ENCODE measurements at places on chromosomes 2 and 18. TPM values are rescaled to one million over a fixed set of nuclear protein-coding genes. Genes with fewer than 3 reads are reported as not detected.

- H3K27me3 ChIP-seq = no peaks in the 10 kb centered on the region
- DNase-seq = no peak
- H3K4me3 ChIP-seq = no peak overlapping the region
- peaks cover 6% of the 10 kb centered on the region for H3K4me1 ChIP-seq
Measured at GRCh38 chr2:121469356-121469755, 61.3 kb upstream of the RNU4ATAC start.

GRCh38 chr2:20868377-20868776 is 45.5 kb upstream of the LDAH start:
- no peak for DNase-seq
- no peaks in the 10 kb centered on the region for H3K27me3 ChIP-seq

Gene SPP2
- 0.73 TPM for total RNA-seq

GRCh38 chr2:26223018-26223417 is 21.4 kb downstream of the HADHA start:
- H3K36me3 ChIP-seq = peaks cover 85% of the 10 kb centered on the region
- no peak overlapping the region for H3K4me3 ChIP-seq
- no peaks in the 10 kb centered on the region for H3K27me3 ChIP-seq
- H3K27ac ChIP-seq = no peak overlapping the region
- DNase-seq = no peak

GRCh38 chr2:215839309-215839708 is 174.0 kb downstream of the MREG start:
- no peaks in the 10 kb centered on the region for H3K27me3 ChIP-seq
- H3K4me3 ChIP-seq = no peak overlapping the region
- DNase-seq = no peak
- no peak overlapping the region for H3K27ac ChIP-seq
- no peaks in the 10 kb centered on the region for H3K36me3 ChIP-seq

- no peak overlapping the region for H3K27ac ChIP-seq
- peaks cover 8% of the 10 kb centered on the region for H3K27me3 ChIP-seq
- DNase-seq = no peak
- no peaks in the 10 kb centered on the region for H3K4me1 ChIP-seq
- H3K36me3 ChIP-seq = no peaks in the 10 kb centered on the region
- no peak overlapping the region for H3K4me3 ChIP-seq
Measured at GRCh38 chr2:51027442-51027841, 4.5 kb downstream of the NRXN1 start.

Gene MARCHF4
- total RNA-seq = 0.55 TPM

- H3K27me3 ChIP-seq = peaks cover 15% of the 10 kb centered on the region
- H3K36me3 ChIP-seq = no peaks in the 10 kb centered on the region
- H3K4me3 ChIP-seq = no peak overlapping the region
- peaks cover 3% of the 10 kb centered on the region for H3K4me1 ChIP-seq
Measured at GRCh38 chr2:26702025-26702424, 9.5 kb downstream of the KCNK3 start.

- H3K4me1 ChIP-seq = peaks cover 17% of the 10 kb centered on the region
- H3K4me3 ChIP-seq = no peak overlapping the region
- no peaks in the 10 kb centered on the region for H3K36me3 ChIP-seq
- no peaks in the 10 kb centered on the region for H3K27me3 ChIP-seq
Measured at GRCh38 chr2:240373289-240373885, 62.1 kb upstream of the GPC1 start.

- no peak overlapping the region for H3K4me3 ChIP-seq
- H3K27ac ChIP-seq = no peak overlapping the region
- no peaks in the 10 kb centered on the region for H3K27me3 ChIP-seq
- DNase-seq = no peak
- H3K36me3 ChIP-seq = peaks cover 35% of the 10 kb centered on the region
Measured at GRCh38 chr2:169493360-169493759, 14.1 kb downstream of the BBS5 start.

DNA sequence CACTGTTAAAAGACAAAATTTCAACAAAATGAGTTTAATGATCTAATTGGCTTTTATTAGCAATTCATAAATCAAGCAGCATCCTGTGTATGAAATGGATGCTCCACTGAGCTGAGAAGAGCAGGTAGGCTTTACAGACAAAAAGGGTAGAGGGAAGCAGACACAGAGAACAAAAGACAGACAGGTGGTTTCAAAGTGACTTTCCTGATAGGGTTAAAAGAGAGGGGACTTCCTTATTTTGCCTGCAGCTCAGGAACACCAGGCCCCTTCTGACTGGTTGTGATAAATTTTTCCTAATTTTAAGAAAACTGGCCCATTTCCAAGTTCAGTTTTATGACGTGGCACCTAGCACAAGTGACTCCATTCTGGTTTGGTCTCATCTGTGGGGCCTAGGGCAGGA is 11.9 kb downstream of the TEX51 start:
- DNase-seq = no peak
- no peaks in the 10 kb centered on the region for H3K4me1 ChIP-seq
- no peaks in the 10 kb centered on the region for H3K36me3 ChIP-seq
- H3K27ac ChIP-seq = no peak overlapping the region

DNA sequence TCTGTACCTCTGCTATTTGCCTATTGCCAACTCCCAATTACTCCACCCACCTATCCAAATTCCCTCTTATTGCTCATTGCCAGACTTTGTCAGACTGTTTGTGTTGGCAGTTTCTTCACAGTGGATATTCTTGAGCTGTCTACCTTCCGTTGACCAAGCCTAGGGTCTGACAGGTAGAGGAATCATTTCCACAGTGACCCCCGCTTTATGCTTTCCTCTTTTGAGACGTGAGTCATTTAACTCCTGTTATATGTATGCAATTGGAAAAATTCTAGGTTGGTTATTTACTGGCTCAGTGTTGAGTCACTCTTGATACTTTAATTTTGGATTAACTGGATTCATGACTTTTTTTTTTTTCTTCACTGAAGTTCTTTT is 187.7 kb downstream of the IRS1 start:
- no peaks in the 10 kb centered on the region for H3K27me3 ChIP-seq
- no peak overlapping the region for H3K4me3 ChIP-seq
- H3K4me1 ChIP-seq = peaks cover 10% of the 10 kb centered on the region
- H3K36me3 ChIP-seq = no peaks in the 10 kb centered on the region
- DNase-seq = no peak

DNA sequence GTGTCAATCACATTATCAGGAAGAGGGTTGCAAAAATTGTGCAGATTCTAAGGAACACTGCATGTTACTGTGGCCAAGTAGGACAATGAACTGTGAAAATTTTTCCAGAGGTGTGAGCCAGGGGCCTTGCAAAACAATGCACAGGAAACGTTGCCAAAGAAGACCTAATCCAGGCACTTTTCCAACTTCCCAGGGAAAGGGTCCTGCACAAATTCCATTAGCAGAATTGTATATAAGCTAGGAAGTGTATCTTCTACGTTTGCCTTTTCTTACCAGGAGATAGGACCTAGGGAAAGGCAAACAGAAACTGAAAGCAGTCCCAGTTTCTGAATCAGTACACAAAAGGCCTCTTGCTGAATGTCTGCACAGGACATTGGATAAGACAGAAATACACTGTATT is 1888.3 kb upstream of the CELF4 start:
- DNase-seq = peak; percentile 85
- H3K27me3 ChIP-seq = no peaks in the 10 kb centered on the region
- H3K27ac ChIP-seq = peak overlapping the region; percentile 33
- H3K4me3 ChIP-seq = no peak overlapping the region

- H3K4me3 ChIP-seq = no peak overlapping the region
- no peaks in the 10 kb centered on the region for H3K4me1 ChIP-seq
- no peaks in the 10 kb centered on the region for H3K36me3 ChIP-seq
Measured at GRCh38 chr18:53935803-53936202, 288.7 kb downstream of the MBD2 start.

DNA sequence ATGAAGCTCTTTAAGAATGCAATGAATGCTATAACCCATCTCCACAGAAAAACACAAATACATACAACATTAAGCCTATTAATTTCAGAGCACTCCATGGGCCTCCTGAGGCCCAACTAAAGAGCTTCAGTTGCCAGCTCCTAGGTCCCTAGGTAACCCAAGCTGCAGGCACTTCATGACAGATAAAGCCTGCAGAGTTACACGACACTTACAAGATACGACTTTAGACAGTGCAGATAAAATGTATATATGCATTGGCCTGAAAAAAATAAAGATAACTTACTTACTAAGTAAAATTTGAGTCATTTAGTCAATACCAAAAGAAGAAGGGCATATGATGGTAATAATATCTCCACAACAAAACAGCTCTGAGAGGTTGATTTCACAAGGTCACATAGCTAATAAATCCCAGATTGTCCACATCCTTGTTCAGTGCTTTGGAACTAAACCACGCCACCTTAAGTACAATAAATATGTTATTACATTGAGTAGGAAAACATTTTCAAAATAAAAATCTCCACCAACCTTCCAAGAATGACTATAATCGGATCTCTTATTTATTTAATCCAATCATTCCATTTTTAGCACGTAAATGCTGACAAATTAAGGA is 3.4 kb downstream of the MAP4K3 start:
- no peaks in the 10 kb centered on the region for H3K36me3 ChIP-seq
- peak overlapping the region; percentile 36 for H3K27ac ChIP-seq
- peaks cover 38% of the 10 kb centered on the region for H3K4me1 ChIP-seq
- peak overlapping the region; percentile 89 for H3K4me3 ChIP-seq
- no peak for DNase-seq

DNA sequence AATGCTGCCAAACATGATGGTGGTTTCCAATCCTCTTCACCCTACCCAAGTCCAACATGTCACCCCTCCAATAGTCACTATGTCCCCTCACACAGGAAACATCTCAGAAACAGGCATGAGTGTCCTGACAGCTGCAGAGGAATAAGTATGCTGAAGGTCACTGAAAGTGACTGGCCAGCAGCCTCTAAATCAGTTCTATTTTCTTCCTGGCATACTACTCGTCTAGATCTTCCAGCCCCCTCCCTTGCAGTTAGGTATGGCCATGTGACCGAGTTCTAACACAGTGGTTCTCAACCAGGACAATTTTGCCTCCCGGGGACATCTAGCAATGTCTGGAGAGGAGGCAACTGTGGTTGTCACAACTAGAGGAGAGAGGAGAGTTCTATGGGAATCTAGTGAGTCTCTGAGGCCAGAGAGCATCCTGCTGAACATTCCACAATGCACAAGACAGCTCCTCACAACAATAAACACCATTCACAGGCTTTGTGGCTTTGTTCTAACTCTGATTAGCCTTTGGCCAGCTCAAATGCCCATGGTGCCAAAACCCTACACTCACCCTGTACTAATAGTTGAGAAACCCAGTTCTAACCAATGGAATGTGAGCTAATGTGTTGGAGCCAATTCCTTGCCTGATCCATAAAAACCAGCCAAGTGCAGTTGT is 12.6 kb upstream of the ID2 start:
- no peaks in the 10 kb centered on the region for H3K36me3 ChIP-seq
- no peaks in the 10 kb centered on the region for H3K4me1 ChIP-seq
- no peak overlapping the region for H3K27ac ChIP-seq
- no peak overlapping the region for H3K4me3 ChIP-seq
- no peak for DNase-seq

DNA sequence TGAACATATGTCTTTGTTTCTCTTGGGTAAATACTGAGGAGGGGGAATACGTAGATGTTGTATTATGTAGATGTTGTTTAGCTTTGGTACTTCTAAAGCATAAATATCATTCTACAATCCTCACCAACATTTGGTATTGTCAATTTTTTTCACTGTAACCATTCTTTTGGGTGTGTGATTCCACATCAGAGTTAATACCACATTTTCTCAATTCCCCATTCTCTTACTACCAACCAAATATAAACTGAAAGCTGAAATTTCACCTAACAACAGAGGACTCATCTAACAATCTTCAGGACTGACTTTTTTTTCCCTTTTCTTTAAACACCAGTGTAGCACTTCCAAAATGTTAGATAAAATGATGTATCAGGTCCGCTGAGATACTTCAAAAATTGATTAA is 120.7 kb upstream of the RIOK3 start:
- H3K27ac ChIP-seq = no peak overlapping the region
- H3K4me3 ChIP-seq = no peak overlapping the region
- no peaks in the 10 kb centered on the region for H3K27me3 ChIP-seq
- DNase-seq = no peak
- H3K4me1 ChIP-seq = no peaks in the 10 kb centered on the region

Gene SATB2
- total RNA-seq = 184 TPM

Gene CYP27A1
- 546 TPM for total RNA-seq

Gene KIF1A
- 3.9 TPM for total RNA-seq

Gene TGFA
- 3.5 TPM for total RNA-seq

DNA sequence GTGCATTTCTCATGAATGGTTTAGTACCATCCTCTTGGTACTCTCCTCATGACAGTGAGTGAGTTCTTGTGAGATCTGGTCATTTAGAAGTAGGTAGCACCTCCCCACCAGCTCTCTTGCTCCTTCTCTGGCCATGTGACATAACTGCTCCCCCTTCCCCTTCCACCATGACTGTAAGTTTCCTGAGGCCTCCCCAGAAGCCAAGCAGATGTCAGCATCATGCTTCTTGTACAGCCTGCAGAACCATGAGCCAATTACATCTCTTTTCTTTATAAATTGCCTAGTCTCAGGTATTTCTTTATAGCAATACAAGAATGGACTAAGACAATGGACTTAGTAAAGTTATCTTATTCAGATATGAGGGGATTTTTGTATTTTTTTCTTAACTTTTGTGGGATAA is 43.0 kb downstream of the FTCDNL1 start:
- no peak overlapping the region for H3K4me3 ChIP-seq
- H3K4me1 ChIP-seq = no peaks in the 10 kb centered on the region
- H3K27ac ChIP-seq = no peak overlapping the region
- no peaks in the 10 kb centered on the region for H3K36me3 ChIP-seq

DNA sequence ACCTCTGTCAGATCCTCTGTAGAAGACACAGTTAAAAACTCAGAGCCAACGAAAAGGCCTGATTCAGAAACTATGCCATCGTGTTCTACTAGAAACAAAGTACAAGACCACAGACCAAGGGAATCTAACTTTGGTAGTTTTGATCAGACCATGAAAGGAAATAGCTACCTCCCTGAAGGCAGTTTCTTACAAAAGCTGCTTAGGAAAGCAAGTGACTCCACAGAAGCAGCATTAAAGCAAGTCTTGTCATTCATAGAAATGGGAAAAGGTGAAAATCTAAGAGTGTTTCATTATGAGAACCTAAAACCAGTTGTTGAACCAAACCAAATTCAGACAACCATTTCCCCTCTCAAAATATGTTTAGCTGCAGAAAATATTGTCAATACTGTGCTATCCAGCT is 58.2 kb downstream of the FSIP2 start:
- H3K4me3 ChIP-seq = no peak overlapping the region
- no peaks in the 10 kb centered on the region for H3K36me3 ChIP-seq
- no peaks in the 10 kb centered on the region for H3K4me1 ChIP-seq
- no peak overlapping the region for H3K27ac ChIP-seq
- no peak for DNase-seq
- H3K27me3 ChIP-seq = no peaks in the 10 kb centered on the region

DNA sequence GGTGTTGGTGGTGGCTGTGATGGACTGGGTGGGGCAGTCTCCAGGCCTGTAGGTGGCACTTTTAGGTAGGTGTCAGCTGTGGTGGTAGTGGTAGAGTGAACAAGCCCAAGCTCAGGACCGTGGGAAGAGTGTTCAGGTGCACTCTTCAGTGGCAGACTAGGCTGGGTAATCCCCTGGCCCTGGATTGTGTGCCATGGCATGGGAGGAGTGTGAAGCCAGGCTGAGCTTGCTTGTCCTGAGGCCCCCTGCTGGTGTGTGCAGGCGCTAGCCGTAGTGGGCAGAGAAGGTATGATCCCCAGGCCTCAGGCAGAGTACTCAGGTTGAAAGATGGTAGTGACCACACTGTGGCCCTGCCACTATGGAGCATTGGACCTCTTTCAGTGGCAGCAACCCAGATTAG is 850.3 kb downstream of the DSC3 start:
- H3K36me3 ChIP-seq = no peaks in the 10 kb centered on the region
- H3K4me3 ChIP-seq = no peak overlapping the region
- no peaks in the 10 kb centered on the region for H3K4me1 ChIP-seq

Gene GLS
- total RNA-seq = 230 TPM

All from stomach (tissue), 19 donors.